ENCODE measurements at places on chromosomes 7 and 10. TPM values are rescaled to one million over a fixed set of nuclear protein-coding genes. Genes with fewer than 3 reads are reported as not detected.

GRCh38 chr10:132021504-132022143, 39.9 kb upstream of the BNIP3 start:
- no peak for DNase-seq

GRCh38 chr7:94028768-94029167, 24.6 kb upstream of the BET1 start:
- peak; percentile 21 for DNase-seq

GRCh38 chr7:94059746-94060145, 55.6 kb upstream of the BET1 start:
- DNase-seq = peak; percentile 68

- no peak for DNase-seq
Measured at GRCh38 chr10:70063418-70064098, 10.9 kb downstream of the MACROH2A2 start.

- peak; percentile 95 for DNase-seq
Measured at GRCh38 chr7:138460176-138460648, at the start of gene TRIM24. Gene TRIM24 (plus strand): TSS chr7:138460259. CDS start chr7:138460549, 290 bp downstream.

- no peak for DNase-seq
Measured at GRCh38 chr10:35192645-35193249, 66.1 kb downstream of the CREM start.

DNA sequence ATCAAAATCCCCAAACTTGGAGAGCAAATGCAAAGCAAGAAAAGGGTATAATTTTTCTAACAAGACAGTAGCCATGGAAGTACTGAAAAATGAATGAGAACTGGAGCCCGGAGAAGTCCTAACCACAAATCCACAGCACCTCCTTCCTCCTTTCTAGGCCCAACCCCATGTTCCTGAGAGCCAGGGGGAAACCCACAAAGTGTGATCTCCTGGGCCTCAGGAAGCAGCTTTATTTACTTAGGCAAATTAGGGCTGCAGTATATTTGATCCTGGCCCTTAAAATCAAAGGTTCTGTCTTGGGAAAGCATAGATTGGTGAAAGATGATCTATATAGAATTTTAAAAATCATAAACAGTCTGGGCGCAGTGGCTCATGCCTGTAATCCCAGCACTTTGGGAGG, 103.0 kb downstream of the DOCK4 start:
- peak; percentile 32 for DNase-seq

- no peak for DNase-seq
Measured at GRCh38 chr10:121152935-121153334, 301.8 kb downstream of the WDR11 start.

GRCh38 chr7:79462390-79462789, 8.9 kb upstream of the MAGI2 start:
- DNase-seq = no peak

GRCh38 chr7:95279417-95279816, 44.9 kb downstream of the PON1 start:
- DNase-seq = no peak

DNA sequence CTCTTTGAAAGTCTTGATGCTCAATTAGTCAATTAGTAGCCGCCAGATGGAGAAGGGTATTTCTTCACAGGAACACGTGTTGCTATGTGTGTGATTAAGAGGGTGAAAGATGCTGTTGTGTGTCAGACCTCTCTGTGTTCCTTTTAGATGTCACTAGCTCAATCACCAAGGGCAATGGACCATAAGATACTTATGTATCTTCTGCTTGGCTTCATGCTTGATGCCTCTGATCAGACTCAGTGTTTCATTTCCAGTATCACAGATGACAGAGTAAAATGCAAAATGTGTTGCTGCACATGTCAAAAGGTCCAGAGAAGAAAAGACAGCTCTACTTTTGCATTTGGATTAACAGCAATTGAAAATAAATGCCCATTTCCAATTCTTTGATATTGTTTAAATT, 865.9 kb downstream of the CNTNAP2 start:
- no peak for DNase-seq

DNA sequence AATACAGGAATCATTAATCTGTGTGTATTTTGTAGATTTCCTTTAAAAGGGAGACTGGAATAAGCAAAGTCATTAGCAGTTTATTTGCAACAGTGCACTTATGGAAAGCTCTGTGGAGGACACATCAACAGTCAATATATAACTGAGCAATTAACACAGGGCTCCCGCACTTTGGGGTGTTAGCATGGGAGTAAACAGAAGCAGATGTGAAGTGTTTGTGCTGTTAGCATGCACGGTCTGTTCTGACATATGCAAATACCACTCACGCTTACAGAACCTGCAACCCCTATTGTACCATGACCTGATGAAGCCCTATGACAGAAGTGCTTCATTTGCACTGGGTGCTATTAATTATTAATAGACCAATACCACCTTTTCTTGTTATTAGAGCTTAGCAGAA, 118.9 kb downstream of the PPP1R3A start:
- no peak for DNase-seq

GRCh38 chr7:73839743-73840714, 2.3 kb downstream of the METTL27 start:
- no peak for DNase-seq

- DNase-seq = no peak
Measured at GRCh38 chr7:79244482-79244881, 209.0 kb downstream of the MAGI2 start.

Gene REPIN1
- 40.4 TPM for total RNA-seq

Gene RASA4
- 3.4 TPM for total RNA-seq

Gene TMEM139
- 0.62 TPM for total RNA-seq

Gene CACNA2D1
- total RNA-seq = 28.0 TPM

Gene CHAT
- not detected for total RNA-seq

Gene METTL27
- total RNA-seq = 0.48 TPM

Gene UNCX
- total RNA-seq = not detected

Gene CCDC172
- total RNA-seq = 0.06 TPM

Gene NPC1L1
- not detected for total RNA-seq

Gene PAX4
- total RNA-seq = not detected

Gene SKAP2
- total RNA-seq = 55.7 TPM

Gene COL28A1
- not detected for total RNA-seq

Gene FGL2
- not detected for total RNA-seq

Measured in H4 (cell line).